ENCODE measurements at places on chromosomes 3 and 15. TPM values are rescaled to one million over a fixed set of nuclear protein-coding genes. Genes with fewer than 3 reads are reported as not detected.

HGD gene
- total RNA-seq, result 0.18 TPM

RTP3 gene
- 0.07 TPM for total RNA-seq

TRIM71 gene
- total RNA-seq, result 105 TPM

CAPN3 gene
- total RNA-seq, result not detected

GOLGA6L25 gene
- not detected for total RNA-seq

PRRT3 gene
- 6.8 TPM for total RNA-seq

MYZAP gene
- total RNA-seq, result 0.81 TPM

OR5K2 gene
- total RNA-seq, result not detected

MRAS gene
- total RNA-seq, result 32.0 TPM

BNC1 gene
- not detected for total RNA-seq

ANP32A gene
- total RNA-seq, result 107 TPM

EOMES gene
- 54.9 TPM for total RNA-seq

SEMA5B gene
- 22.4 TPM for total RNA-seq

MCF2L2 gene
- total RNA-seq, result 6.4 TPM

SELENOK gene
- 44.1 TPM for total RNA-seq

STXBP5L gene
- 1.5 TPM for total RNA-seq

SEMA6D gene
- 5.5 TPM for total RNA-seq

SLC28A1 gene
- not detected for total RNA-seq

FEZF2 gene
- 0.14 TPM for total RNA-seq

Data from H7 (cell line).